Activated CD4-positive, alpha-beta T cell treated with anti-CD3 and anti-CD28 coated beads for 1 hour (primary cell): ENCODE measurements at places on chromosomes 5 and 9.

GRCh38 chr9:34457266-34458012 is 931 bp downstream of the FAM219A start:
- DNase-seq: no peak

DNA sequence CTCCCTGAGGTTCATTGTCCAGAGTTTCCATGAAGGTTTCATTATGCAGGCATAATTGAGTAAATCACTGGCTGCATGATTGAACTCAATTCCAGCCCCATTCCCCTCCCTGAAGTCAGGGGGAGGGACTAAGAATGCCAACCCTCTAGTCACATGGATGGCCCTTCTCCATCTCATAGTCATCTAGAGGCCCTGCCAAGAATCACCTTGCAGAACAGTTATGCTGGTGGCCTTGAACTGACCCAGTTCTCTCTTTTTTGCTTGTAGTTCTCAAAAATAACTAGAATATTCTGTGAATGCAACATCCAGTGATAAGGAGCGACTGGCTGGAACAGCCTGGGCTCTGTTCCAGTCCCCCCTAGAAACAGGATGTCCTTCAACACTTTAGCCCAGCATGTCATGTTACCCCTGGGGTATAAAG is 31.7 kb downstream of the SLC35A4 start:
- no peak for DNase-seq

GRCh38 chr5:160254706-160255105 is 25.4 kb downstream of the FABP6 start:
- no peak for DNase-seq

DNA sequence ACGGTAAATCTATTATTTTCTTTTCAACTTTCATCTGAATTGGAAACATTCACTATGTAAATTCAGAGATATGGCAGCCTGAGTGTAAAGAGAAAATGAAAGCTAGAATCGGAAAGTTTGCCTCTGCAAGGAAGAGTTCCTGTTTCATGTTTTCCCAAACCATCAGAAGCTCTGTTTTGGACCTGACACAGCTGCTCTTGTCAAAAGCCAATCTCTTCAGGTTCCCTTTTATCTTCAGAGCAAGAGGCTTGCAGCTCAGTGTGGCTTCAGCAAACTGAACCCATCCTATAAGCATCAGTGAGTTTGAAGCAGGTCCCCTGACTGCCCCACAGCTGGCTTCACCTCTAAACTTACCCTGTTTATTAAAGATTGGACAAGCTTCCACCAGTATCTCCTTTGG is 1099.7 kb downstream of the DTWD2 start:
- DNase-seq: no peak

- DNase-seq: no peak
Observed at GRCh38 chr9:113613815-113614413, 150.4 kb downstream of the RGS3 start.

DNA sequence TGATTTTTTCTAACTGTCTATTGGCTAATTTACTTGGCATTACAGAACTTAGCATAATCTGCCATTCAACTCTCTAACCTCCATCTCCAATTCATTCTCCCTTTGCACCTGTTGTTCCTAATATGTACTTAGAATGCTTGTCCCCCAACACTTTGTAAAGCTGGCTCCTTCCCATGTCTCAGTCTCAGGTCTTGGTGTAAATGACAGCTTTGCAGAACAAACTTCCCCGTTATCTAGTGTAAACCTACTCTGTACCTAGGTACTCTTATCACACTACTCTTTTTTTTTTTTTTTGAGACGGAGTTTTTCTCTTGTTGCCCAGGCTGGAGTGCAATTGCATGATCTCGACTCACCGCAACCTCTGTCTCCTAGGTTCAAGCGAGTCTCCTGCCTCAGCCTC is 77.2 kb upstream of the CTNNA1 start:
- no peak for DNase-seq

- no peak for DNase-seq
Observed at GRCh38 chr9:95507464-95508241, 9.1 kb downstream of the PTCH1 start.

GRCh38 chr9:118162716-118163115 is 458.5 kb downstream of the TLR4 start:
- no peak for DNase-seq

DNA sequence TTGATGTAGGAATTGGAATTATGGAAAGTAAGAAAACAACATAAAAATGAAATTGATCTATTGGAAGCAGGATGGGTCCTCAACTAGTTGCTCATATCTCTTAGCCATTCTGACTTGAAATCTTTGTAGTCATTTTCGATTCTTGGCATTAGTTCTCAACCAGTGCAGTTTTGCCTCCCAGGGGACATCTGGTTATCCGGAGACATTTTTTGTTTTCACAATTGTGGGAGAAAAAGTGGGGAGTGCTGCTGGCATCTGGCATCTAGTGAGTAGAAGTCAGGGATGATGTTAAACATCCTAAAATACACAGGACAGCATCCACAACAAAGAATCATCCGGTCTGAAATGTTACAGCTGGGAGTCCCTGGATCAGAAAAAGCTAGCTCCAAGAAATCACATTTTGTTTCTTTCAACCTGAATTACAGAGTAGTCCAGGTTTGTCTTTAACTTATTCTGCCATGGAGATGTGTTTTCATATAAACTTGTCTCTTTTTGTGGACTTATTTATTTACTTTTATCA is 74.9 kb downstream of the FBXL7 start:
- no peak for DNase-seq

DNA sequence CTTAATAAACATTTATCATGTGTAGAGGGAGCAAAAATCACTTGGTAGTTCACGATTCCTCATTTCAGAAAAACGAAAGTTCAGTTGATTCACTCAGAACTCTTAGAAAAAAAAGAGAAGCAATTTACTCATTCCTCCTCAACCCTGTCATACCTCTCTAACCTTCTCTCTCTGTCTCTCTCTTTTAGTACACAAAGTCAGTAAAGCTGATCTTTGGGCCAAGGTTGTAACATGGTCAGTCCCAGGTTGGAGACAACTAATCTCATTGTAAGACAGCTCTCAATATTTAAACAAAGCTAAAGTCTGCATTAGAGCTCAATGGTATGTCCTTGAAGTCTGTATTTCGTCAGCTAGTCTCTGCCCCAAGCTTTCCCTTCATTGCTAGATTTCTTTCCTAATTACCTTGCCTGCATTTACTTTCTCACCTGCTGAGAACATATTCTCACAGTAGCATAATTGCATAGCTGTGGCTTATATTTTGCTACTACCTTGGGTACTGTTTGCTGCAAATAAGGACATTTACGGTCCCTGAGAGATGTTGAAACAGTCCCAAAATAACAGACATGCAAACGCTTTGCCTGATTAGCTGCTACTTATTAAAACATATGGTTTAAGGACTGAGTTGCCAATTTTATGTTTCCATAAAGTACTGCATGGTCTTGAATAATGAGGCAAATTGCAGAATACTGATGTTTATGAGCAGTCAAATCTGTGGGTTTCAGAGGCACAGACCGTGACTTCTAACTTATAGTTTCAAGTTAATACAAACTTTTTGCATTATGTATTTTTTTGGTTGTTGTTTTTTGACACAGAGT is 138.3 kb downstream of the GPBP1 start:
- DNase-seq: no peak

DNA sequence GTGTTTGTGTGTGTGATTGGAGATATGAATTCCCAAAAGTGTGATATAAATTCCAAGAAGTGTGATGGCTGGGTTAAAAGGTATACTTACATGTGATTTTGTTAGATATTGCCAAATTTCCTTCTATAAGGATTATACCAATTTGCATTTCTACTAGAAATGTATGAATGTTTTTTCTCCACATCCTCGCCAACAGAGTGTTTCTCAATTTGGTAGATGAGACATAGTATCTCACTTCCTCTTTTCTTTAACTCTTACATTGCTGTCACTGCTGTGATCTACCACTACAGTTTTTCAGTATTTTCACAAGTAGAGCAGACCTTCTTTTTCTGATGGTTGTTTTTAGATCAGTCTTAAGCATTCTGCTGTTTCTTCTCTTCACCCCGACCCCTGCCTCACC is 111.3 kb downstream of the FER start:
- no peak for DNase-seq

GRCh38 chr5:138722544-138723177 is 30.6 kb upstream of the CTNNA1 start:
- DNase-seq: no peak
